Effector CD4-positive, alpha-beta T cell (primary cell): ENCODE measurements at places on chromosomes 1 and 21.

GRCh38 chr21:42319376-42319775 is 4.2 kb upstream of the TFF3 start:
- no peak for DNase-seq

GRCh38 chr1:51114137-51114536 is 12.1 kb downstream of the C1orf185 start:
- DNase-seq, result no peak

- no peak for DNase-seq
These were observed 76.6 kb downstream of the RGL1 start for GRCh38 chr1:183881387-183882131.

- DNase-seq, result no peak
These were observed 607.7 kb upstream of the USP24 start for GRCh38 chr1:55822891-55823290.

DNA sequence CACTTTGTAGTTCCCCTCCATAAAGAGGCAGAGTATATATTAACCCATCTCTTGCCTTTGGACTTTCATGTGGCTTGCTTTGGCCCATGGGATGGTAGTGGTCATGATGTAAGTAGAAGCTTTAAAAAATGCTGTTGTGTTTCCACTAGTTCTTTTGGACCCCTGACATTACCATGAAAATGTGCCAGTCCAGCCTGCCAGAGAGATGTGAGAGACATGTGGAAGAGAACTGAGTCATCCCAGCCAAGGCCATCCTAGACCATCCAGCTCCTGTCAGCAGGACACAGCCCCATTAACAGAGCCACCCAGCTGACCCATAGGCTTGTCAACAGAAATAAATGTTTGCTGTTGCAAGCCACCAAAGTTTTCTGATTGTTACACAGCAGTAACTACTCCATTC is 3.9 kb upstream of the CD101 start:
- no peak for DNase-seq

GRCh38 chr21:45639206-45640000 is 4.1 kb upstream of the PCBP3 start:
- no peak for DNase-seq

GRCh38 chr1:191851799-191852595 is 306.3 kb upstream of the RGS18 start:
- DNase-seq, result no peak

- DNase-seq, result no peak
These were observed 81.3 kb upstream of the SELENON start for GRCh38 chr1:25718732-25719131.

- no peak for DNase-seq
These were observed 617.5 kb upstream of the BEND5 start for GRCh38 chr1:49394200-49394599.

DNA sequence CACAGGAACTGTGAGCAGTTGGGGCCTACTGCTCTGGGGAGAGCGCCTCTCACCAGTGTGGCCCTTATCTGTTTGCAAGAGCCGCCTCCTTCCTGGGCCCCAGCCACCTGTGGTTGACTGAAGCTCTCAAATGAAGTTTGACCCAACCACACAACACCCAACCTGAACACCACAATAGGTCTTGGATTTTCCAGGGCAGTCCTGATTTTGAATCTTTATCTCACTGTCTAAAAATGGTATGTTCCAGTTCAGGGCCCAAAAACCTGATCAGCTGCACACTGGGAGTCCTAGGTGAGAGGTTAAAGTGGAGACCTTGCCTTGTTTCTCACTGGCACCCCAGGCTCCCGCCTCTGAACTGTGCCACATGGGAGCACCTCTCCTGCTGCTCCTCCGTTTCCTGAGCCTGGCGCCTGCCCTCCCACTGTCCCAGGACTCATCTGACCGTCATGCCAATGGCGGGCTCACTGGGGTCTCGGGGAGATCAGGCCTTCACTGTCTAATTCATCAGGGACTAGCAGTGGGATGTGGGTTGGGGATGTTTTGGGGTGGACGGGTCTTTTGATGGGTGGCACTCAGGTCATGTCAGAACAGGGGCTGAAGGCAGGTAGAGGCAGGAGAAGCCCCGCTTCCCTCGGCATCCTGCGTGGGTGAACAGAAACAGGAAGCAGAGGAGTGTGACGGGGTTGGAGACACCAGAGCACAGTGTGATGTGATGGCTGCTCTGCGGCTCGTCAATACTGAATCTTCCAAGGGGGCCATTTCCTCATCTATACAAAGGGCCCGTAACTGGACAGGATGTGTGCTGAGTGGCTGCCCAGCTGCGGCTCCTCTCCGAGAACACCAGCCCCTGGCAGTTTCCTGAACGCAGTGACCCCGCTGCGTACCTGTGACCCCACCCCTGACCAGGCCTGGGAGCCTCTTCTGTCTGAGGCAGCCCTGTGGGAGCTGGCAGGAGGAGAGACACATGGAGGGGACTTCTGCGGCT is 59.6 kb upstream of the ITPKB start:
- peak; percentile 41 for DNase-seq

DNA sequence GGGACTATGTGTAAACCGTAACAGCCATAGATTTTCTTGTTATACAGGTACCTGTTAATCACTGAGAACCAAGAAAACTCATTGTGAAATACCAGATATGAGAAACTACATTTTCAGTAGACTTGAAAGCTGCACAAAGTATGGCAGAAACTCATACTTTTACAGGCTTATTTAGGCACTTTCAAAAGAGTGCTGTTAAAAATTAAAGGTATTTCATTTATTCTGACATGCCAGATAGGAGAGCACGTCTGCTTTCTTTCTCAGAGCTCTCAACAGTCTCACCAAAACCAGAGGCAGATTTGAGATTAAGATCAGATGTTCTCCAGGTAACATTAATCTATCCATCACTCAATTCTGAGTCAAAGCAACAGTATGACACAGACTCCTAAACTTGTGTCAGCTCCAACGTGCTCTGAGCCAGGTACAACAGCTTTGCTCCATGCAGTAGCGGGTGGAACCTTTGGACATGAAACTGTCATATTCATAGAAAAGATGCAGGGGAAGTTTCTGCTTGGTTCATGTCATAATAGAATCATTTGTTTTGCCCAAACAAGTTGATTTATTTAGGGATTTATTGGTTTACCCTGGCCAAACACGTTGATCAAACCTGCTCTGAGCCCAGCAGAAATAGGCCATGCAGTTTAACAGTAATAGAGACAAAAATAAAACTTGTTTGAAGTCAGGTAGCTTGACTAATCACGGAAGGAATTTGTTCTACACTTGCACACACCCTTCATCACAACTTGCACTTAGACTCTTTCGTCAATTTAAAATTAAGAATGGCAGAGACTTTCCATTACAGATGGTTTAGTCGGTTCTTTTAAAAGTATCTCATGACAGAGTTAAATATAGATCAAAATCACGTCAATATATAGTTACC is 20.8 kb upstream of the TSNAX start:
- DNase-seq, result no peak

- no peak for DNase-seq
These were observed 121.2 kb downstream of the SLC45A1 start for GRCh38 chr1:8439015-8439702.

DNA sequence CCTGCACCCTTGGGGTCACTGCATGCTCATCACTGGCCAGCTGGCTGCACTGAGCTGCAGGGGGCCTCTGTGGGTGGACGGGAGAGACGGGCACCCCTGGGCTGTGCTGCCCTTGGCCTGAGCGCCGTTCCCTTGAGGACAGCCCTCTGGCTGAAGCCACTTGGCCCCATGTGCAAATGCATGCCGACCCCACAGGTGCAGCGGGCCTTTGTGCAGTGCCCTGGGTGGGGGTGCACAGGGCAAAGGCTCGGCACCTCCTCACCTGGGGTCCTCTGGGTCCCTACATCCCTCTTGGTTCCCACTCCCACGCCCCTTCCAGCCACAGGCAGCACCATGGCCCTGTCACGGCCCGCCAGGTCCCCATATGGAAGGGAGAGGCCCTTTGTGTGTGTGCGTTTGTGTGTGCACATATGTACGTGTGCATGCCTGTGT is 41.3 kb downstream of the COQ8A start:
- DNase-seq, result no peak

GRCh38 chr1:213041443-213041842 is 9.6 kb upstream of the RPS6KC1 start:
- no peak for DNase-seq

GRCh38 chr1:101697072-101697471 is 299.7 kb downstream of the OLFM3 start:
- DNase-seq, result no peak

DNA sequence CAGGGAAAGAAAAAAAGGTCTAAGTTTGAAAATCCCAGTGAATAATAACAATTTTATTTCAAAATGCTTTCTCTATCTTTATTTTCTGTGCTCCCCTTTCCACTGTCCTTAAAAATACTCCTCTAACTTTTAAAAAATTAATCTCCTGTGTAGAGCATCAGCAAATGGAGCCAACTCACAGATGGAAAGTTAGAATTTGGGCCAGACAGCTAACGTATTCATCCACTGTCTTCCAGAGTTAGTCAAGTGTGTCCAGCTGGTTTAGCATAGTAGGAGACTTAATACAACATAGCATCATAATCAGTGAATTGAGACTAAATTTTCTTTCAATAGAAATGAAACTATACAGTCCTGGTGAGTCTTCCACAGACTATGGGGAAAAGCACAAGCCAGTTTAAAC is 419.0 kb upstream of the LRRC7 start:
- DNase-seq, result no peak

DNA sequence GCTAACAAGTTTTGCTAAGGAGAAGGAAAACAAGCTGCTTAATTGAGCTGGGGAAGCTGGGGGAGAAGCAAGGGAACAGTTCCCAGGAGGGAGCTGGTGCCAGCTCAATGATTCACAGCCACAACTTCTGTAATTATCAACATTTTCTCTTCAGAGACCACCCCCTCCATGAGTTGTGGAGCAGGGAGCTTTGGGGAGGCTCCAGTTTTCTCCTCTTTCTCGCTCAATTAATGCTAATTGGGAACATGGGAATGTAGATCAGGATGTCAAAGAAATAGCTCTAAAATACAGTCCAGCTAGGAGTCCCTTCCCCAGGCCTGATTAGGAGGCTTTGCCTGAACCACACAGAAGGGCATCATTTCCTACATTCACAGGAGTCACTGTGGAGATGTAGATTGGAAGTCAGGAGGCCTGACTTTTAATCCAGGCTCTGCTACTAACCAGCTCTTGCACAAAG is 12.1 kb upstream of the MNDA start:
- no peak for DNase-seq

GRCh38 chr1:241608379-241609033 is 31.7 kb downstream of the CHML start:
- no peak for DNase-seq

DNA sequence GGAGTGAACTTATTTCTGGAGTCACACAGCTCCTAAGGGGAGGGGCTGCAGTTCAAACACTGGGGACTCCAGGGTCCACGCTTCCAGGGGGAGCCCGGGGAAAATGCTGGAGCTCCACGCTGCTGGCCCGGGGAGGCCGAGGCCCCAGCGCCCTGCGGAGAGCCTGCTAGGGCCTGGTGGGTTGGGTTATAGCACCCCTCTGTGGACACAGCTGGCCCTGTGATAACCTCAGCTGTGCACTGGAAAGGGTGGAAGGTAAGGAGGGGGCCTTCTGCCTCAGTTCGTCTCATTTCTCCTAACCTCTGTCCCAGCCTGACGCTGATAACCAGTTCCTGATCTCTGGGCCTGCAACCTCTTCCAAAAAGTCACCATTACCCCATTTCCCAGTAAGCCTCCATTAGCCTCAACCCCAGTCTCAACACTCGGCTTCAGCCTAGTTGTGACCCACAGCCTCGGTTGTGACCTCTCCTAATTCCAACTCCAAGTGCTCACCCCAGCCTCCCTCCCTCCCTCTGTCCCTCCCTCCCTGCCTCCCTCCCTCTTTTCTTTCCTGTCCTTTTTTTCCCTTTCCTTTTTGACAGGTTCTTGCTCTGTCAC is 7.1 kb downstream of the NBL1 start:
- DNase-seq, result peak; percentile 36

DNA sequence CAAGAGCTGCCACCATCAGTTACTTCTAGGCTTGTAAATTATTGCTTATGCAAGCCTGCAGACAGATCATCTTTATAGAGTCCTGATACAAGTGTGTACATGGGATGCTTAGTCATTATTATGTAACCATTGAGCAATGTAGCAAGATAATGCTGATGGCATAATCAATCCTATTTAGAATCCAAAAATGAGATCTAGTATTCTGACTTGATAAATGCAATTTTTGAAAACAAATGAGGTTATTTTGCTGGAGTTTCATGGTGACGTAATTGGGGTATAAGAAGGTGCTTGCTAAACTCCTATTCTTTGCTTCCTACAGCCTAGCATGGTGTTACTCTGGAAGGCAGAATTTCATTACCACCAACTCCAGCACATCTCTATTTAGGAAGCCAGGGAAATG is 801.7 kb upstream of the PRMT6 start:
- DNase-seq, result no peak

DNA sequence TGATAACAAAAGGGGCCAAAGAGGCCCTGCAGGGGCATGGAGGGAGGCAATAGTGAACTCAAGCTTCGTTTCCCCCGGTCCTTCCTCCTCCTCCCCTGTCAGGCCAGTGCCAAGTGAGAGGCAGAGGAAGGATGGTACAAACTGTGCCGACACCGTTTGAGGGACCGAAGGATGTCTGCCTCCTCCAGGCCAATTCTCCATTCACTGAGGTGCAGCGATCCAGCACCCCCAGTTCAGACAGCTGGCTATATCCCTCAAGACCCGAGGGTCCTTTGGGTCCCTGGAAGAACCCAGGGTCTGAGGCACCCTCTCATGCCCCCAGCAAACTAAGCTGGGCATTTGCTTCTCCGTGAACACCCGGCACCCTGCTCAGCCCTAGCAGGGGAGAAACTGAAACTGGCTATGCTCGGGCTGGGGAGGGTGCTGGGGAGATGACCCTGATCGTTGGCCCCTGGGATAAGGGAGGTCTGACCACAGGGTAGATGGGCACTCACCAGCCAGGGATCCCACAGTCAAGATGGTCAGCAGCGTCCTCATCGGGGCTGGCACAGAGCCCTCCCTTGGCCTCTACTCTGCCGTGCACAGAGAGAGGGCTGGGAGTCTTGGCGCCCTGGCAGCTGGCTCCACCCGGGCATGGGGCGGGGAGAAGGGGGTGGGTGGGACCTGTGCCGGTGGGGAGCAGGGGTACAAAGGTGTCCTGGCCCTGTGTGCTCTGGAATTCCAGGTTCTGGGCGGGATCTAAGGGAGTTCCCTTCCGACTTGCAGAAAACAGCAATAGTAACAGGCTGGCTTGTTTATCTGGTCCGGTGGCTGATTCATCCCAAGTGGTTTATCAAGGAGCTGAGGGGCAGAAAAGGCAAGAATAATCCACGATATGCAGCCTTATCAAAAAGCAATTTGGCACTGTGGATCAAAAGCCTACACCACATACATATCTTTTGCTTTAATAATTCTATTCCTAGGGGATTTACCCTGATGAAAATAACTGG is at the start of gene IL22RA1:
IL22RA1 (minus strand) TSS at position 595 of the 989 bp plus-strand sequence; CDS start at position 537, 58 bp downstream.
- DNase-seq, result no peak
